Right renal pelvis (tissue), 4 donors: ENCODE measurements at places on chromosomes 11 and 22.

GRCh38 chr11:115676206-115676605 lies 172.0 kb upstream of the CADM1 start:
- no peak for DNase-seq

DNA sequence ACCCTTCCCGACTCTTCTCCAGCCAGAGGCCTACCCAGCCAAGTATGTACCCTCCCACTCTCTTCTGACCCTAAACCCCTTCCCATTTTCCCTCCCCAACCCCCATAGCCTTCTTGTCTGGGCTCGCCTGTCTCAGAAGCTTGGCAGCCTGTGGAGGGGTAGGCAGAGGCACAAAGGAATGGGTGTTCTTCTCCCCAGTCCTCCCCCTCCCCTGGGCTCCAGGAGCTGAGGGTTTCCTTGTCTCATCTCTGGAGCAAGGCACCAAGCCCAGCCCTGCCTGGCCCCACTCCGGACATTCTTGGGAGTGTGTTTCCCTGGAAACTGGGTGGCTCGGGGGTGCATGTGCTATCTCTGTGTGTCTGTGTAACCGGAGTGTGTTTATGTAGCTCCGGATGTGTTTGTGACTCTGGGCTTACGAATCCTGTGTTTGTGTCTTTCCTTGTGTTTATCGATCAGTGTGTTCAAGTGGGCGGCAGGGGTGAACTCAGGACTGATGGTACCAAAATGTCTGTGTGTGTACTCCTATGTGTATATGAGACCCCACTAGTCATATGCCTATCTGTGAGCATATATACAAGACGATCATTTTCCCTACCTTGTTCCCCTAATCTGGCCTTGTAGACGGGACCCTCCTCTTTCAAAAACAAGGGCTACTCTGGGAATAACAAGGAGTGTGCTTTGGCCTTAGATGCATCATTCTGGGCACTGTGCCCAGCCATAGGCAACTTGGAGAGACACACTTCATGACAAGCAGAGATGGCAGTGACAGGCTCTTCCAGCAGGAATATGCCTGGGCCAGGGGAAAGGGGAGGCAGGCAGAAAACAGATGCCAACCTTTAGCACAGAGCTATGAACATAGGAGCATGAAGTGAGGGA lies 10.9 kb downstream of the PHLDB1 start:
- no peak for DNase-seq

DNA sequence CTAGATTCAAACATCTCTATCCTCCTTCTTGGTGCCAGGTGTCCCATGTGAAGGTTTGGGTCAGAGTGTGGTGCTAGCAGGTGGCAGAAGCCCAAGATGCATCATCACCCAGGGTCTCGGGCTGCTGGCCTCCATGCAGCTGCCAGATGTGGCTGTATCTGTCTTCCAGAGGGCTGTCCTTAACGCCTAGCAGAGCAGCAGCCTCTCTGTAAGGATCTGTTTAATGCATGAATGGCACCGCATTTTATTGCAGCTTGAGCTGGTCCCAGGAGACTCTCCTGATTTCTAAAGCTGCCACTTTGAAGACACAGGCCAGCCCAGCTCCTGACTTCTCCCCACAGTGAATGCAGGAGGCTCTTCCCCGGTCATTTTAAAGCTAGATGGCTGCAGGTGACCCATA lies 26.3 kb downstream of the SLC1A2 start:
- no peak for DNase-seq

DNA sequence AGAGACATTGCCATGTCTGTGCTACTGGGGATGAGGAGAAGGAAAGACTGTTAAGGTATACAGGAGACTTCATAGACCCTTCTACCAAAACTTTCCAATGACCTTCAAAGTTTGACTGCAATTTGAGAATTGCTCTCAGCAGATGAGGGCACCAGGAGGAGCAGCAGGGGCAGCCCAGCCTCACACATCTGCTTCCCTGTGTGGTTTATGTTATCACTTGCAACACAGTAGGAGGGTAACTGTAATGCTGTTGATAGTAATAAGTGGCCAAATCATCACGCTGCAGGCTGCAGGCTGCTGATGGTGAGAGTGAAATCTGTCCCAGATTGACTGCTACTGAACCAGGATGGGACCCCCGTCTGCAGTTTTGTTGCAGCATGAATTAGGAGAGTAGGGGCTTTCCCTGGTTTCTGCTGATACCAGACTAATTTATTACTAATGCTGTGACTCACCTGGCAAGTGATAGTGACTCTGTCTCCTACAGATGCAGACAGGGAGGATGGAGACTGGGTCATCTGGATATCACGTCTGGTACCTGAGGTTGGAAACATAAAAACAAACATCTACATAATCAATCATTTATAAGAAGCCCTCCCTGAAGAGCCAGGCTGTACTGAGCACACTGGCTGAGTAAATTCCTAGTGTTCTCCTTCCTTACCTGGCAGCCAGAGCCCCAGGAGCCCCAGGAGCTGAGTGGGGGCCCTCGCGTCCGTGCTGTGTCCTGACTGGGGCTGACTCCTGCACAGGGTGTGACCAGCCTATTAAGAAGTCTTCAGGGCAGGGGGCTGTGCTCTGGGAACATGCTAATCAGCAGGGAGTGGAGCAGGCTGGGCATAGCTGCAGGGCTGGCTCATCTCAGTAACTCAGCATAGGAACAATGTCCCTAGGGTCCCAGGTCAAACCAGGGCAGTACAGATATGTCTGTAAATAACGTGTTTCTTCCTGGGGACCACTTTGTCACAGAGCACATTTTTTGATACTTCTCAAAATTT lies 74.4 kb downstream of the GAB4 start:
- DNase-seq: no peak

DNA sequence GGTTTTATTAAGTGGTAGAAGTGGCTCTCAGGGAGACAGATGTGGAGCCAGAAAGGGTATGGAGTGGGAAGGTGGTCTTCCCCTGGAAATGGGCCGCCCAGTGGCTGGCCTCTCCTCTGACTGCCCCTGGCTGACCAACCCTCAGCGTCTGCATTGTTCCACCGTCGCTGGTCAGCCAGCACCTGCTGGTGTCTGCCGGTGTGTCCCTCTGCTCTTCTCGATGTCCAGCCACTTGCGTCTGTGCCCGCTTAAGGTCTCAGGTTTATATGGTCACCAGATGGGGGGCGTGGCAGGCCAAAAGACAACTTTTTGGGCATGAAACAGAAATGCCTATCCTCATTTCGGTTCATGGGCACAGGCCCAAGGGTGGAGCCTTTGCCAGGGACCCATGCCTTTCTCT lies 1221.5 kb downstream of the JRKL start:
- no peak for DNase-seq

DNA sequence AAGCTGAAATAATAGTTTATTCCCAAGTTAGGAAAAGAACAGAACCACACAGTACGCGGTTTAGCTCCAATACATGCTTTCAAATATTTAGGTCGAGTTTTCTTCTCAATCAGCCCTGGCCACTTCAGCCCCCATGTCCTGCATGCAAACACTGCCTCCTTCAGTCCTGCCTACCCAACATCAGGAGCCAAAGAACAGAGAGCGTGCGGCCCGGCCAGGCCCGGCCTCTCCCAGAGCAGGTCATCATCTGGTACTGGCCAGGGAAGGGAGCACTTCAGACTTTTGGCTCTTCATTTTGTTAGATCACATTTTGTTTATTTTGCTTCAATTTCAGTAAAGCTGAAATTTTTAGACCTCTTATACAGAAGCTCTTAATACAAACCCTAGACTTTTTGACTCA lies 6.7 kb downstream of the BRD1 start:
- DNase-seq: no peak

GRCh38 chr11:44258839-44259420 lies 51.0 kb downstream of the ALX4 start:
- DNase-seq: no peak

DNA sequence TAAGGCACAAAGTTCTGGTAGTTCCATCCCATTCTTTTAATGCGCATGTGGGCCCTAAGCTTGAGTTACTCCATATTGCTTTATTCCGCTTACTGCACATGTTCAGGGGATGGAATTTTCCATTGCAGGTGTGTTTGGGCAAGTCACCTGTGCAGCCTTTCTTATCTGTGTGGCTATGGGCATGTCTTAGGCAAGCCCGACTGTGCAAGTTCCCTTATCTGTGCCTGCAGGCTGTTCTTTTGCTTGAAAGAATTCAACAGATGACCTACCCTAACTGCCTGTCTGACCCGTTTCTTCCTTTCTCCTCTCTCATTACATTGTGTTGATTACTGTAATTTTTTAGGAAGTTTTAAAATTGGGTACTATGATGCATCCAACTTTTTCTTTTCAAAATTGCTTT lies 363.6 kb downstream of the TTC28 start:
- no peak for DNase-seq

DNA sequence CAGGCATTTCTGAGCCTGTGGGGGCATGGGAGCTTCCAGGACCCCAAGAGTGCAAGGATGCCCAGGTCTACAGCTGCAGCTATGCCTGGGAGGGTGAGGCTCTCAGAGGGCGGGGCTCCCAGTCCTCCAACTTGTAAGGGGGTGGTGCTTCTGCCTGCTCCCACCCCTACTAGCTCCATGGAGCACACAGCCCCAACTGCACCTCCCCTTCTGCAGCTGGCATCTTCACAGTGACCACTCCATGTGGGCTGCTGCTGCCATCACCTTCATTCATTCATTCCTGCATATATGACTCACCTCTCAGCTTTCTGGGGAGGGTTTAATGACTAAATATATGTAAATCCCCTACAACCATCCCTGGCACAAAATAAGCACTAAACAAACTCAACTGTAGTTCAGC lies 43.8 kb downstream of the CHST1 start:
- no peak for DNase-seq

GRCh38 chr11:2991452-2992233 lies 486 bp downstream of the NAP1L4 start:
- no peak for DNase-seq

DNA sequence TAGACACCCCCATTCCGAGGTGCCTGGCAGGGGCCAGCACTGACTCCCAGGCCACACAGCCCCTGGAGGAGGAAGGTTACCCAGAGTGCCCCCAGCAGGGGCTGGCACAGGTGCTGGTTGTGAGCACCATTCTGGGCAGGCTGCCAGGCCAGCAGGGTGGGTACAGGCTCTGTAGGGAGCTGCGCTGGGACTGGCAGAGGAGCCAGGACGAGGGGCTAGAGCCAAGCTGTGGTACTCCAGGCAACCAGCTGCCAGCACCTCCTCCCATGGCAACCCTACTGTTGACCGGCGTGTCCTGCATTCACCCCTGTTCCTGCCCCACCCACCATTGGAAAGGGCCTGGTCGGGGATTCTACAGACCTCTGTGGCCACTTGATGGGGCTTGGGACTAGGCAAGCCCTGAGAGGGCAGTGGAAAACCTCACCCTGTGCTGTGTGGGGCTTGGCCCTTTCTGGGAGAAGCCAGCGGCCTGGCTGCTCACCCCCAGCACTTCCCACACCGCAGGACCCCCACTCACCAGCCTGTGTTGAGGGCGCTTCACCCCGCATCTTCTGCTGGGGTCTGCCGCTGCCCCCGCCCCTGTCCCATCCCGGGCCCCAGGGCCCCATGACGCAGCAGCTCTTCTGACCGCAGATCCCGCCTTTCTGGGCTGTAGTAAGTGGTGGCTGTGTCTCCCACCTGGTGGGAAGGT lies 1.9 kb downstream of the CLDN5 start:
- no peak for DNase-seq

DNA sequence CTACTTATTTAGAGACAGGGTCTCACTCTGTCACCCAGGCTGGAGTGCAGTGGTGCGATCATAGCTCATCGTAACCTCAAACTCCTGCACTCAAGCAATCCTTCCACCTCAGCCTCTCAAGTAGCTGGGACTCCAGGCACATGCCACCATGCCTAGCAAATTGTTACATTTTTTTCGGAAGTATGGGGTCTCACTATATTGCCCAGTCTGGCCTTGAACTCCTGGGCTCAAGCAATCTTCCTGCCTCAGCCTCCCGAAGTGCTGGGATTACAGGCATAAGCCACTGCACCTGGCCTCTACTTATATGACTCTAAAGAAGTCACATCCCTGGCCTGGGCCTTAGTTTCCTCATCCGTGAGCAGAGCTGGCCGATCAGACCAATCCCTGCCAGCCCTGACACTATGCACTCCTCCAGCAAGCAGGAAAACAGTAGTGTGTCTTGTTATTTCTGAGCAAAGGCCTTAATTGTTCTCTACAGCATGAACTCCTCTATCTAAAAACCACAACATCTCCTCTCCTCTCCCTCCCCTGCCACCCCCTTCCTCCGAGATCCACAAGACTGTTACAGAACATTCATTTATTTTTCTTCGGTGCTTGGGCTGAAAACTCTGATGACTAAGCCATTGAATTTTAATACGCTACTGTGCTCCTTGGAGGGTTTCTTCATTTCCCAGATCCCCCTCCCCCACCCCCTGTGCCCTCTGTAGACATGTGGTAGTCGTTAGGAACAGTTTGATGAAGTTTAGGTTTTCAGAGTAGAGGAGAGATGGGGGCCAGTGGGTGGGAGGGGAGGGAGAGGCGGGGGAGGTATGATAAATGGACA lies 91.5 kb downstream of the ABTB2 start:
- peak; percentile 63 for DNase-seq
